Left kidney (tissue), 8 donors: ENCODE measurements at places on chromosomes 3 and 15. TPM values are rescaled to one million over a fixed set of nuclear protein-coding genes. Genes with fewer than 3 reads are reported as not detected.

GRCh38 chr3:50533316-50533715 is 29.9 kb upstream of the CACNA2D2 start:
- no peak for DNase-seq

DNA sequence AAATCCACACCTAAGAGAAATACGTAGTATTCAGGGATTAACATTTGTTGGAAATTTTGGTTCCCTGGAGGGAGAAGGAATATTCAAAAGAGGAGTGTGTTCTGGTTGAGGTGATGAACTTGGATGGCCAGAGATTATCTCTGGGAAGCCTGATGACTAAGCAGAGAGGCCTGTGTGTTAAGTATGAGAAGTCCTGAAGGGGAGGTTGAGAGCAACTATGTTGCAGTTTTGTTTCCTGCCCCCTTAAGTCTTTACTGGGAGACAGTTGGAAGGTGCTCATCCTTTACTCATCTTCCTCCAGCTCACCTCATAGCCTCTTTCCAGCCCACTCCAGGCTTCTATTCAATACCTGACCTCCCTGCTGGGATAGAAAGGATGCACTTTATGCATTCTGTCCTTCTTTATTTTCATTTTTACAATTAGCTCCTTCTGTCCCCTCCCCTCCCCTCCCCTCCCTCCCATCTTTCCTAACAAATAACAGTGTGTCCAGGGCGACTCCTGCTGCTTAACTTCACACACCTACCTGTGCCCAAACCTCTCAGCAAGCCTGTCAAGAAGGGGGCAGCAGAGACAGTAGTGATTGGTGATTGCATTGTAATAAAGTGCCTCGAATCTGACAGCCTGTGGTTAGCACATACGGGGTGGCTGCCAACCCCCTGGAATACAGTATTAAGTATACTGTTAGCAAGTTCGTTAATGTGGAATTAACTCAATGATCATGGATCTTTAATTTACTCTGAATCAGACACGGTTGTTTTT is 11.9 kb downstream of the RAP2B start:
- DNase-seq: no peak

- DNase-seq: no peak
Observed at GRCh38 chr15:75114327-75114726, 87.4 kb upstream of the C15orf39 start.

DNA sequence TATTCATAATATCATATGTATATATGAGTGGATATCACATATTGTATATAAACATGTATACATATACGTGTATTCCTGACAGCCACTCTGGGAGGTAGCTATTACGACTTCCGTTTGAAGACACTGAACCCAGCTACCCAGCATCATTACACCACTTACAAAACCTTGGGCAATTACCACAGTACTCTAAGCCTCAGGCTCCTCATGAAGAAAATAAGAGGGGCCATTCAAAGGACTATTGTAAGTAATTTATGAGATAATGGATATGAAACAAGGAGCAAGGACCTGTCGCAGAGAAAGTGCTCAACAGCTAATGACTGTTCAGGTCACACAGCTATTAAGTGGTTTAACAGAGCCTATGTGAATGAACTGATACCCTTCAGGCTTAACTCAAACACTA is 52.4 kb downstream of the KCNMB2 start:
- DNase-seq: no peak

GRCh38 chr3:107911337-107912000 is 179.4 kb downstream of the CD47 start:
- DNase-seq: no peak

DNA sequence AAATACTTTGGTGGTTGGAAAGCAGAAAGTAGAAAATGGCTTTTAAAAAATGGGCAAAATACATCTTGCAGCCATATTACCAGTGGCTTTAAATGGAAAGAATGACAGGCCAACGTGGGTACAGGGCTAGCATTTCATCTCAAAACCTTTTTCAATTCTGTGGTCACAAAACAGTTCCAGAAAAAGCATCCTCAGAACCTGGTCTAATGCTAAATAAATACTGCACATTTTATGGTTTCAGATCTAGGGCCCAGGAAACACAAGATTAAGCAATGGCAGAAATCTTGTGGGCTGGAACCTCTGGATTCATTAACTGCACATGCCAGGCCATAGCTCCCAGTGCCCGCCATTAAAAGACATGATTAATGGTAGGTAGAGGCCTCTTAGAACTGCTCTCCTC is 470.2 kb upstream of the RASGRP1 start:
- DNase-seq: no peak

GRCh38 chr3:81476692-81477091 is 284.8 kb downstream of the GBE1 start:
- no peak for DNase-seq

DNA sequence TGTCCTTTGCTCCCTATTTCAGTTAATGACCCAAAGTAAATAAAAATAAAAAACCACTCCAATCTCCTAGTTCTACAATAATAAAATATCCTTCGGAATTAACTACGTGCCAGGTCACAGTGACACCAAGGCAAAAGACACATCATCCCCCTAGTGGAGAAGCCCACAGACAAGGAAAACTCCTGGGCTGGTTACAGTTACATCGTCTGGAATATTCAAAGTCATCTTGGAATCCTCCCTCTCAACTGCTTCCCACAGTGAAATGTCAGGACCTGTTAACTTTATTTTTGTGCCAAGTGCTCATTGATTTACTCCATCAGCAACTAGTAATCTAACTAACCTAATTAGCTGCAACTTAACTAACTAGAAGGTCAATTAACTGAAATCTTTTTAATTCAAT is 349.3 kb downstream of the MAGI1 start:
- no peak for DNase-seq

DNA sequence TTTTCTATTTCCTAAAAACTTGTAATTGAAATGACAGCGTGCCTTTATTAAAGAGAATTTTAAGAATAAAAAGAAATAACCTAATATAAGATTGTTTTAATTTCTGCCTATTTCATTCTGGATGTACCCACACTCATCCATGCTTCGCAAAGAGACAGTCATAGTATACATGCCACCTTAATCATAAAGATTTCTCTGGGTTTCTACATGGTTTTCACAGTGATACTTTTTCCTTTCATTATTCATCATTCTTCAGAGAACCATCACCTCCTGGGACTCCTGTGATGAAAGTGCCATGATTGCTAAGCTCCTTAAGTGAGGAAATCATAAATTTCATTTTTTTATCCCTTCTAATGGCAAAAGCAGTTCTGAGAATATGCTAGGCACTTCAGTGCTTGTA is 4.3 kb upstream of the CCR8 start:
- no peak for DNase-seq

- DNase-seq: no peak
Observed at GRCh38 chr15:88865498-88866099, 29.7 kb downstream of the HAPLN3 start.

DNA sequence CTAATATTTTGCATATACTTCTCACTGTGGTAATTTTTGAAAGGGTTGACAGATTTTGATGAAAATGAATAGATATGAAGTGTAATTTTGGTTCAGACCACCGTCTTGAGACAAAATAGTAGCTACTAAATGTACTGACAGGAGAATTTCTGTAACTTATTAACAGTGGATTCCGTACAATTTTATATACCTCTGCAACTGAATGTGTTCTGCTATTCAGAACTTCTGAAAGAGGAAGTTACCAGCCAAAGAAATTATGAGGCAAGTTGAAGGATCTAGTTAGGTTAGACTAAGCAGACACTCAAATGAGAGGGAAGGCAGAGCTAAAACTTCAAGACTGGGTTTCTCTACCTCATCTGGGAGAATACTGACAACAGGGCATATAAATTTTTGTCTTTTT is 29.4 kb downstream of the GAP43 start:
- no peak for DNase-seq

DNA sequence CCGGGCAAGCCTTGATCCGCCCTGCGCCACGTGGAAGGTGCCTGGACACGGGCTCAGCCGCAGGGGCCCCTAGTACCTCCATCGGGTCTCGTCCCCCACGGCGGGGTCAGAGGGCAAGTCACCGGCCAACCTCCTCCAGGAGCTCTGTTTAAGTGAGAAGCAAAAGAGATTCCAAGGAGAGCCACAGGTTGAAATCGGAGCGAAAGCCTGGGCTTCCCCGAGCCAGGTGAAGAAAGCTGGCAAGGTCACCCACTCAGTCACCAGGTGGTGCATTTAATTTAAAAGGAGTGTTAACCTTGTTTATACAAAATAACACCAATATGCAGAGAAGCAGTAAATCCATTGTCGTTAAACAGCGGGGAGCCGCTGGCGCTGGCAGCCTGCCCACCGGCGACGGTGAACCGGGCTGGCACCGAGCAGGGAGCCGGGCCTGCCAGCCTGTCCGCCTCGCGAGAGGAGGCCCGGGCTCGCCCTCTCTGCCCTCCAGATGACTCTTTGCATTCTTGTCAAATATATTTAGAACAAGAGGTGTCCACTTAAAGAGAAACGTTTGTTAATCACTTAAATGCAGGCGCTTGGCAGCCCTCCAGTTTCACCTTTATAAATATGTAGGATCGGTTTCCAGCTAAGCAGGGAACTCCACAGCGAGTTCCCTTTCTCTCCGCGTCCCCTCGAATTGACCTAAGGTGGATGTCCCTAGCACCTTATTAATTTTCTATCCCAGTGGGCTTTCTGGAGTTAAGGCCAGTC is 277.3 kb upstream of the NR2F2 start:
- DNase-seq: peak; percentile 68

GRCh38 chr3:35971686-35972085 is 332.4 kb downstream of the ARPP21 start:
- DNase-seq: no peak

DNA sequence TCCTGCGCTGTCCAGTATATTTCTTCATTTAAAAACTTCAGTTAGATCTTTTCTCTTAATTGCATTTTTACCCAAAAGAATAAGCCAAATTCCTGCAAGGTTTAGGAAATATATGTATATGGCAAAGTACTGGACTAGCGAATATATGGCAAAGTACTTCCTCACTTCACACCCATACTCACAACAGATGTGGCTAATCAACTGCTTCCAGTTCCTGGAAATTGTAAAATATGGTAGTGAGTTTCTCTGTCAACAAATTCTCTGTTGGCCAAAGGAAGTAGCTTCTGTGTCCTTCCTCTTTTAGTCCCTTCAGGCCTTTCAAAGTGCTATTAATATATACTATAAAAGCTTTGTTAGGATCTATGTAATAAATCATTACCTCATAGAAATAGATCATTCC is 22.0 kb downstream of the GPR15 start:
- peak; percentile 22 for DNase-seq

- peak; percentile 61 for DNase-seq
Observed at GRCh38 chr15:60520825-60521368, 42.0 kb upstream of the ICE2 start.

DNA sequence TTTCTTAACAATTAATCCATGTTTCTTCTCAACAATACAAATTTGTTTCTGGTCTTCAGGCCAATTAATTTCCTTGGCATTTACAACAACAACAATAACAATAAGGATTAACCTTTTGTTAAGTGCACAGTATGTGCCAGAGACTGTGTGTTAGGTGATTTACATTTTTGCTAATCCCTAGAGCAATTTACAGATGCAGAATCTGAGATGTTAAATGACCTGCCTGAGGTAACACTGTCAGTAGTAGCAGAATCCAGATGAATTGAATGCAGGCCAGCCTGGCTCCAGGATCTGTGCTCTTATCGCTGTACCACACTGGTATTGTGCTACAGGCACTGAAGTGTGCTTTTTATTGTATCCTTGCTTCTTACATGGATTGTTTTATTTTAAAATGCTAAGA is 122.2 kb downstream of the MEIS2 start:
- no peak for DNase-seq

GRCh38 chr15:101620671-101621070 is 31.5 kb downstream of the TM2D3 start:
- no peak for DNase-seq

DNA sequence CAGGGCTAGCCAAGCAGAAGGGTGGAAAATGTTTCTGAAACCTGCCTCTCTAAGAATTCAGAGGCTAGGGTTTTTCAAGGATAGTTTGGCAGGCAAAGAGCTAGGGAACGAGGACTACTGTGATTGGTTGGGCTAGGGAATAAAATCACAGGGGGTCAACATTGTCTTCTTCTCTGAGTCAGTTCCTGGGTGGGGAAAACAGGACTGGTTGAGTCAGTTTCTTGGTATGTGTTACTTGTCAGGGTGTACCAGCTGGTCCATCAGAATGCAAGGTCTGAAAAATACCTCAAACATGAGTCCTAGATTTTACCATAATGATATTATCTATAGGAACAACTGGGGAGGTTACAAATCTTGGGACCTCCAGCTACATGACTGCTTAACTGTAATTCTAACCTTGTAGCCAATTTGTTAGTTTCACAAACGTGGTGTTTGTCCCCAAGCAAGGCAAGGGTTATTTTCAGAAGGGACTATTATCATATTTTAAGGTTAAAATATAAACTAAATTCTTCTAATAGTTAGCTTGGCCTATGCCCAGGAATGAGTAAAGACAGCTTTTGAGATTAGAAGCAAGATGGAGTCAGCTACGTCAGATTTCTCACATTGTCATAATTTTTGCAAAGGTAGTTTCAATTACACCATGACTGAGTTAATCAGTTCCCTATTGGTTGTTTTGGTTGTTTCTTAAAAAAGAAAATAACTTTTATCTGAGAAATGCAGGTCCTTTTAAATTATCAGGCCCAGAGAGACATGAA is 231.5 kb downstream of the ALCAM start:
- no peak for DNase-seq

DNA sequence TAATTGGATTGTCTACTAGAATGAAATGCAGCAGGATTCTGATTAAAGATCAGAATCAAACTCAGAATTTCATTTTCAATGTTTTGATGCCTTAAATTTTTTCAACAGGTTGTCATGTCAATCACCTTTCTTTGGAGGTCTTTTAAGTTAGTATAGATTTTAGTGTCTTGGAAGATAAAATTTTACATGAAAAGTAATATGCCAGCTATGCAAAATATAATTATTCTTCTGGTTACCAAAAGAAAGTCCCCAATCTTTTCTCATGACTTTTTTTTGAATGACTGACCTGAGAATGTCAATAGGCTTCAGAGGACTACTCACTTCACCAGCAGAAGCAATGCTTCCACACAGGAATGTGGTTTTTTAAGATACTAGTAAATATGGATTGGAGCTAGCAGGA is 4.3 kb downstream of the FGF7 start:
- DNase-seq: no peak

DNA sequence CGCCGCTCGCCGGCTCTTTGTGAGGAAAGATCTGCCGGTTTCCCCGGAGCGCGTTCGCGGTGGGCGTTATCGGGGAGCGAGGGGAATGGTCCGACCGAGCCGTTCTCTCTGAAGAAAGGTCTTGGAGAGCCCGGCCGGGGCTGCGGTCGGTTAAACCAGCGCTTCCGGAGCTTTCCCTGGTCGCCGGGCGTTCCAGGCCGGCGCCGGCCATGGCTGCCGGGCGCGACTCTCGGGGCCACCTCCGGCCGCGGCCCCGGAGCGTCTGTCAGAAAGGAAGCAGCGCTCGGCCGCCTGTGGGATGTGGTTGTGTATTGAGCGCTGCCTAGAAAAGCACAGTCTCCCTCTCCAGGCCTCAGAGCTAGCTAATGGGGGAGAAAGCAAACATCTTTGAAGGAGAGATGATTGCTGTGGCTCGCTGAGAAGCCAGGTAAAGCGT is 731 bp downstream of the FYTTD1 start:
- DNase-seq: peak; percentile 50

The CYP8B1 gene
- polyA plus RNA-seq: 1.3 TPM

The ANKRD63 gene
- 0.17 TPM for polyA plus RNA-seq

The SLC28A2 gene
- polyA plus RNA-seq: 1.0 TPM

The P2RY12 gene
- 1.1 TPM for polyA plus RNA-seq

The A4GNT gene
- 1.8 TPM for polyA plus RNA-seq

The TRH gene
- 0.12 TPM for polyA plus RNA-seq

The FBN1 gene
- polyA plus RNA-seq: 98.2 TPM

The ADPRH gene
- 6.3 TPM for polyA plus RNA-seq

The ERICH6 gene
- polyA plus RNA-seq: 1.0 TPM

The SLC6A11 gene
- 0.10 TPM for polyA plus RNA-seq

The SNX22 gene
- 1.9 TPM for polyA plus RNA-seq

The ZNF592 gene
- 32.2 TPM for polyA plus RNA-seq

The C3orf62 gene
- polyA plus RNA-seq: 13.1 TPM

The MAP2K1 gene
- polyA plus RNA-seq: 52.0 TPM

The PDE8A gene
- polyA plus RNA-seq: 79.7 TPM
